ENCODE measurements at places on chromosomes 11 and 22.
A peak's percentile ranks its signal among the peaks of the same experiment; 100 is the strongest.

GRCh38 chr11:65112546-65113360, 1.1 kb downstream of the TM7SF2 start:
- peak; percentile 42 for DNase-seq

DNA sequence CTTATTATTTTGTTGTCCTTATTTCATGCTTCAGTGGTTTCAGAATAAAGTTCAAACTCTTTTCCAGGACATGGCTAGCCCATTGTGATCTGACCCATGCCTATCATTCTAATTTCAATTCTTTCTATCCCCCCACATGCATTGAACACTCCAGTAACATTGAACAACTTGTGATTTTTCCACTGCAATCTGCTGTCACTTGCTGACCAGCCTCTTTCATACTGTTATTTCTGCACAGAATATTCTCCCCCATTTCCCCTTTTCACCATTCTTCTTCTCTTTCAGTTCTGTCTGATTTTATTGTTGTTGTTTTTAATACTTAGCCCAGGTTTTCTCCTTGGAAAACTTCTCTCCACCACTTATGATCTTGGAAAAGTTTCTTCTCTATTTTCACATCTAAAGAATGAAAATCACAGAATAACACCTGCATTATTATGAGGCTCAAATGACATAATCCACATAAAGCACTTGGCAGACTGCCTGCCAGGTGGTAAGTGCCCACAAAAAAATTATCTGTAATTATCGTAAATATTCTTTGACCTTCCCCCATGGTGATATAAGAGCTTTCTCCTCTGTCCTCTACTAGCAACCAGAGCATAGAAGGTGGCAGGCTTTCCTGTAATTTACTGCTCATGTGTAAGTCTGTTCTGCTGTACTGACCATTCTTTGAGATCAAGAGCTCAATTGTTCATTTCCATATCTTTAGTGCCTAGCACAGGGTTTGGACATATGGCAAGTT, 51.9 kb upstream of the EED start:
- no peak for DNase-seq

- no peak for DNase-seq
Observed at GRCh38 chr22:29738118-29738815, 18.5 kb downstream of the CABP7 start.

DNA sequence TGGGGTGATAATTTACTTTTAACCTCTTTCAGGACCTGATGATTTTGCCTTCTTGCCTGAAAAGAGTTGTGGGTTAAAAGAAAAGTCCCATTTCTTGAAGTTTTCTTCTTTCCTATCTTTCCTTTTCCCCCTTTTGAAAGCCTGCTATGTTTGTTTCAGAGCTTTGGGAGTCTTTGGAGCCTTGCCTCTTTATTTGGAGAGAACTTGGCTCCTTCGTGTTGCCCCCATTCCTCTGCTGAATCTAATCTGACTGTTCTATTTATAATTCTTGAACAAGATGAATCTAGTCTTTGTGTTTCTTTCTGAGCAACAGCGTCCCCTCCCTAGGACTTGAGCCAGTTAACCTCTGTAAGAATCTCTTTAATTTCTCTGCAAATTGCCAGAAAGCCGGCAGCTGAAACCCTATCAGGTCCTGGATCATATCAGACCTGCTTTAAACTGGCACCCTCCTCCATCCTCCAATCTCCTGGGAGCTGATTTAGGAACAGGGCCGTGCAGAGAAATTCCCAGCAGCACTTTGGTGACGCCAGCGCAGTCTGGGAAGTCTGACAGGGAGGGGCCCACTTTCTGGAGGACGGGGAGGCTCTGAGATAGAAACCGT, 289.1 kb upstream of the SORL1-AS1 start:
- DNase-seq = no peak

GRCh38 chr11:34339149-34340064, 18.4 kb downstream of the ABTB2 start:
- DNase-seq = no peak

DNA sequence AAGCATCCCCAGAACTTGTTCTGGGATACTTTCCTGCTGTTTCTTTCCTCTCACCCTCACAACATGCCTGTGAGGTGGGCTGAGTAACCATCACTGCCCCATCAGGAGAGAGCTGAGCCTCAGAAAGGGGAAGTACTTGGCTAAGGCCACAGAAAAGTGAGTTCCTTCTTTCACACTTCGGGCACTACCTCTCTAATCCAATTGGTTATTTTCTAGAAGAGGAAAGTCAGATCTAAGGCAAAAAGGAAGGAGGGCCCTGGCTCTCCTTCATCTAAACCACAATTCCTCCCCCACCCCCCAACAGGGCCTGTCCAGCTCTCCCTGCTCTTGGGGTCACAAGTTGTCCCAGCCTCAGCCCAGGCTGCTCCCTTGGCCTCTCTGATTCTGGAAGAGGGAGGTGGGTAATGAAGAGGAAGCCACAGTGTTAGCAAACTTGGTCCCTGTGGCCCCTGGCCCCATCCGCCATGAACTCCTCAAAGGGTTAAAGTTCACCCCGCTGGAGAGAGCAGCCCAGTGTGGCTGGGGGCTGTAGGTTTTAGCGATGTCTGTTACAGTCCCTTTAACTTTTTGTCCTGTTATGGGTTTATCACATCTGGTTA, 34.0 kb downstream of the SLC22A12 start:
- no peak for DNase-seq

DNA sequence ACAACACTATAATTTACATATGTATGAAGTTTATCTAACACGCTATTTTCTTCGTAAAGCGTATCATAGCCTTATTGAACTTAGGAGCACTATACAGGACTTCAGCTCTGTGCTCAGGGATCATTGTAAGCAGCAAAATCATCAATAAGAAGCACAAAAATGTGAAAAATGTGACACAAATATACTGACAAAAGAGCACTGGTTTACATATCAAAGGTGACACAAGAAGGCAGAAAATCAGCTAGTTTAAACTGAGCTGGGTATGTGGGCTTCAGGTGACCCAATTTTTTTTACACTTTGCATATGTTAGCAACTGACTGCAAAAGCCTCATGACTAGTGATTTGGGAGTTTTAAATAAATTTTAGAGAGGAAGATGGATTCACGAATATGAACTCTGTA, 215.2 kb upstream of the CHORDC1 start:
- no peak for DNase-seq

- DNase-seq = no peak
Observed at GRCh38 chr11:93192163-93192562, 5.6 kb downstream of the SLC36A4 start.

DNA sequence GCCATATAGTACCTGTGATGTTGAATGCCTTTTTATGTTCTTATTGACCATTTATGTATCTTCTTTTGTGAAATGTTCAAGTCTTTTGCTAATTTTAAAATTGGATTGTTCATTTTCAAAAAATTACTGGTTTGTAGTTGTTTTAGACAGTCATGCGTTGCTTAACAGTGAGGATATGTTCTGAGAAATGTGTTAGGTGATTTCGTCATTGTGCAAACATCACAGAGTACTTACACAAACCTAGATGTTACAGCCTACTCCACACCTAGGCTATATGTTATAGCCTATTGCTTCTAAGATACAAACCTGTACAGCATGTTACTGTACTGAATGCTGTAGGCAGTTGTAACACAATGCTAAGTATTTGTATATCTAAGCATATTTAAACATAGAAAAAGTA, 32.5 kb downstream of the PDE3B start:
- no peak for DNase-seq

- DNase-seq = no peak
Observed at GRCh38 chr11:62186195-62186594, 3.8 kb upstream of the SCGB1D1 start.

GRCh38 chr11:117835576-117835975, 11.0 kb upstream of the FXYD2 start:
- no peak for DNase-seq

DNA sequence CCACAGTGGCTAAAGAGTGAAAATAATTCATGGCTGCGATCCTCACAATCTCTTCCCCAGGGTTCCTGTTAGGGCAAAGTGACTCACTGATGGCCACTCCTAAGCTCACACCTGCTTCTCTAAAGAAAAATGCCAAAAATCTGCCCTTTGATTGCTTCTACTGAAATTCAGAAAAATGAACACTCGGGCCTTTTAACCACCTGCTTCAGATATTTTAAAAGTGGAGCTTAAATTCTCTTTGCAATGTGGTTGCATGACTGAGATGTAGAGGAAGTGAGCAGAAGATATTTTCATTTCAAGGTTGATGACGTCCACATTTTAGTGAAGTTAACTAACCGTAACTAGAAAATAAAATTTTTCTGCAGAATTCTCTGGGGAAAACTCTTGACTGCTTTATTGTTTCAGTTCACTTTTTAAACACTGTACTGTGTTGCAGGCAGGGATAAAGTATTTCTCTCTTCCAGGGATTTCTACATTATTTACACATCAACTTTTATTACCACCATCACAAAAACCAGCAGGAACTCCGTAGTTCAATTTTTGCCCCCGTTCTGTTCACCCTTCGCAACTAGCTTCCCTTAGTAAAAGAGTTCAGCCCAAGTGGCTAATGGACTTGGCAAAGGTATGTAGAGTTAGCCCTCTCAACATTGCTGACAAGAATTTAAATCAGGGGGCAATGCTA, 8.5 kb downstream of the RAB30 start:
- peak; percentile 44 for DNase-seq

DNA sequence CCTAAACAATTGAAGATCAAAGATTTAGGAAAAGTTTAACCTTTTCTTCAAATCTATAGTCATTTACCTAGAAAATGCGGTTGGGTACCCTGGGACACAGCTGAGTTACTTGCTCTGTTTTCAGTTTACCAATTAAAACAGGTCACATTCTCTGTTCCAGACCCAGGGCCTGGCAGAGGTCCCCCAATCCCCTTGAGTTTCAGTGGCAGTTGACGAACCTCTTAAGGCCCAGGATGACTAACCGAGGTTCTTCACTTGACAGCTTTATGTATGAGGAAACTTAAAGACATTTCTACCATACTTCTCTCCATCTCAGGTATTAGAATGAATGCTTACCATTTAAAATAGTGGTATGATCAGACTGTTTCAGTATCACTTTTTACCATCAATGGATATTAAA, 16.3 kb downstream of the LDHAL6A start:
- DNase-seq = no peak

DNA sequence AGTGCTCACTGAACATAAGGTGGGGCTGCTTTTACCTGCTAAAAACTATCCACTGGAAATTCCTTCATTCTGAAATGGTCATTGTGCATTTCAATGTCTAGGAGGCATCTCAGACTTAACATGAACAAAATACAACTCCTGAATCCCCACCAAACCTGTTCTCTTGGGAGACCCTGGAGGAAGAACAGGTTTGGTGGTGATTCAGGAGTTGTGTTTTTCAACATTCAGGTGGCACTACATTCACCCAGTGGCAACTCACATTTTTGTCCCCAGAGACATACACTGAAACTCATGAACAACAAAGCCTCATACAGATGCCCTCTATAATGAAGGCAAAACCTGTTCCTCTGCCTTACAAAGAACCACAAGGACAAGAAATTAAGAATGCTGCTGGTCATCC, 64.3 kb upstream of the CYP2D6 start:
- no peak for DNase-seq

GRCh38 chr11:9362393-9362863, 22.0 kb upstream of the IPO7 start:
- DNase-seq = no peak

GRCh38 chr22:39176143-39176713, 23.7 kb upstream of the CBX7 start:
- DNase-seq = peak; percentile 94

DNA sequence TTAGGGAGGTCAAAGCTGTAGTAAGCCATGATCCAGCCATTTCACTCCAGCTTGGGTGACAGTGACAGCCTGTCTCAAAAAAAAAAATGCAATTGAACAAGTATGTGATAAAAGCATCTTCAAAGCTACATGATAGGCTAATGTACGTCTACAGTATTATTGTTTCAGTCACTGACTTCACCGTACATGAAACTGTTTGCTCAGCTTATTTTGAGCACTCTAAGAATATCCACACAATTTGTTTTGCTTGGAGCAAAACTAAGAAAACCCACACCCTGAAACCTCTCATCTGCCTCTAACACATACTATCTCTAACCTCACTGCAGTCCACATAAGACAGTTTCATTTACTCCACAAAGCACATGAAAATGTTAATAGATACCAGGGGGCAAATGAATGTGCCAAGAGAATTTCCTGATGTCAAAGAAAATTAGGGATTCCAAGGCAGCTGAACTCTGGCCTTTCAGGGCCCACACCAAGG, 60.7 kb downstream of the KCNA4 start:
- no peak for DNase-seq

- no peak for DNase-seq
Observed at GRCh38 chr11:123822032-123822431, 15.9 kb upstream of the OR6M1 start.

- no peak for DNase-seq
Observed at GRCh38 chr11:11574373-11575287, 47.2 kb downstream of the GALNT18 start.

DNA sequence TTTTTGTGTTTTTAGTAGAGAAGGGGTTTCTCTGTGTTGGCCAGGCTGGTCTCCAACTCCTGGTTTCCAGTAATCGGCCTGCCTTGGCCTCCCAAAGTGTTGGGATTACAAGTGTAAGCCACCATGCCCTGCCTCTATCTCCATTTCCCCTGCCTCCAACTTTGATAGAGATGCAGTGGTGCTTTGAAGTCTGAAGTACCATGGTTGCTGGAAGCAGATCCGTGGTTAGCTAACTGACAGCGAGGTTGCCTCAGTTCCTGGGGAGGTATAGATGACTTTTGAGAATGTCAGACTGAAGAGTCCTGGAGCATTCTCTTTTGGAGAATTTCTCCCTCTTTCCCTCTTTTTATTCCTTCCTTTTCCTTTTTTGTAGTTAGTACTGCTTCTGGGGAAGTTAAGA, 111.5 kb upstream of the RRM1 start:
- DNase-seq = no peak

- peak; percentile 58 for DNase-seq
Observed at GRCh38 chr22:42437488-42438292, 5.5 kb upstream of the NFAM1 start.

GRCh38 chr11:87861030-87861429, 314.2 kb downstream of the RAB38 start:
- DNase-seq = no peak

DNA sequence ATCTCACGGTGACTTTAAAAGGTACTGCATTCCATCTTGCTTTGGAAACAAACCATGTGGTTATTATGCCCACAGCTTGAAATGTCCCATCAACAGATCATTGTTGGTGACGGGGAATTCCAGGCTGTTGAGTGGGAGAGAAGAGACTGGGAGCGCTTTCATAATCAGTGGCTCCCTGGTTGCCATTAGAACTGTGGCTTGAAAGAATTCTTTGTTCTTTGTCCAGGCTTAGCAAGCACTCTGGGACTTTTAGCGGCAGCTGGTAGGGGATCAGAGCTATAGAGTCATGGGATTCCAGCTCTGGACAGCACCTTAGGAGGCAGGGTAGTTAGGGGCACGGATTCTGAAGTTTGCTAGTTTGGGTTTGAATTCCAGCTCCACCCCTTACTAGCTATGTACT, 22.0 kb downstream of the MMP20 start:
- peak; percentile 68 for DNase-seq

GRCh38 chr11:108369064-108369463, 98.3 kb downstream of the C11orf65 start:
- DNase-seq = peak; percentile 10

Data from EL (cell line).